ENCODE measurements at places on chromosomes 6 and 20.
A peak's percentile ranks its signal among the peaks of the same experiment; 100 is the strongest.

- no peak overlapping the region for H3K4me3 ChIP-seq
- H3K27ac ChIP-seq, result peak overlapping the region; percentile 70
- peaks cover 50% of the 10 kb centered on the region for H3K36me3 ChIP-seq
- H3K27me3 ChIP-seq, result no peaks in the 10 kb centered on the region
- peak; percentile 65 for ATAC-seq
- peaks cover 49% of the 10 kb centered on the region for H3K4me1 ChIP-seq
These were observed 10.7 kb downstream of the MAPRE1 start for GRCh38 chr20:32830437-32830836.

- no peak for ATAC-seq
- H3K36me3 ChIP-seq, result no peaks in the 10 kb centered on the region
- no peak overlapping the region for H3K4me3 ChIP-seq
- no peak overlapping the region for H3K27ac ChIP-seq
- H3K27me3 ChIP-seq, result no peaks in the 10 kb centered on the region
These were observed 117.3 kb upstream of the ARMC2 start for GRCh38 chr6:108730635-108731515.

DNA sequence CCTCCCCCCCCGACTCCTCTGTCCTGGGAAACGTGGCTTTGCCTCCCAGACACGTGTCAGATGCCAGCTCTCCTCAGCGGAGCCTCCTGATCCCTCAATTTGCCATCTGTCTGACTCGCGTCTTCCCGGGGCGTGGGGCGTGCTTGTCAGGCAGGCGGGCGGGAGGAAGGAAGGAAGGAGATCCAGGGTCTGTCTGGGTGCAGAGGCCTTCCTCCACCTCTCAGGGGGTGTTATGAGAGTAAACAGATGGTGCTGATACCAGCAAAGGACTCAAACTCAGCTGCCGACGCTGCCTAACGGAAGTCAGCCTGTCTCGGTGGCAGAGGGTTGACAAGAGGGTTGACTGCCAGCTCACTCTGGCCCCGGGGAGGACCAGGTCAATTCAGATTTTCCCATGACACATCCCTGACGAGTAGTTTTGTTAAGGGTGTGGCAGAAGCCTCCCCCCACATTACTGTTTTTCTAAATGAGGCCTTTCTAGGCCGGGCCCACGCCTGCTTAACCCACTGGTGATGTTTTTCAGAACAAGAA, 17.0 kb downstream of the UQCC2 start:
- no peak overlapping the region for H3K4me3 ChIP-seq
- no peaks in the 10 kb centered on the region for H3K36me3 ChIP-seq
- no peaks in the 10 kb centered on the region for H3K27me3 ChIP-seq
- H3K27ac ChIP-seq, result peak overlapping the region; percentile 54

GRCh38 chr6:6686176-6686575, 97.7 kb downstream of the LY86 start:
- no peaks in the 10 kb centered on the region for H3K36me3 ChIP-seq
- H3K27me3 ChIP-seq, result no peaks in the 10 kb centered on the region
- peak overlapping the region; percentile 65 for H3K27ac ChIP-seq
- no peak overlapping the region for H3K4me3 ChIP-seq
- peaks cover 14% of the 10 kb centered on the region for H3K4me1 ChIP-seq
- ATAC-seq, result no peak

- no peaks in the 10 kb centered on the region for H3K27me3 ChIP-seq
- H3K4me1 ChIP-seq, result peaks cover 52% of the 10 kb centered on the region
- ATAC-seq, result no peak
- no peaks in the 10 kb centered on the region for H3K36me3 ChIP-seq
- H3K4me3 ChIP-seq, result no peak overlapping the region
- H3K27ac ChIP-seq, result peak overlapping the region; percentile 46
These were observed 41.5 kb downstream of the PLCB4 start for GRCh38 chr20:9110365-9110764.

GRCh38 chr6:72464791-72465691, 156.8 kb upstream of the KCNQ5 start:
- H3K4me1 ChIP-seq, result no peaks in the 10 kb centered on the region
- no peaks in the 10 kb centered on the region for H3K27me3 ChIP-seq
- ATAC-seq, result no peak
- no peaks in the 10 kb centered on the region for H3K36me3 ChIP-seq

- no peaks in the 10 kb centered on the region for H3K27me3 ChIP-seq
- no peak for ATAC-seq
- no peak overlapping the region for H3K4me3 ChIP-seq
- H3K27ac ChIP-seq, result peak overlapping the region; percentile 22
- no peaks in the 10 kb centered on the region for H3K36me3 ChIP-seq
These were observed 169.7 kb downstream of the PHF3 start for GRCh38 chr6:63805345-63805744.

DNA sequence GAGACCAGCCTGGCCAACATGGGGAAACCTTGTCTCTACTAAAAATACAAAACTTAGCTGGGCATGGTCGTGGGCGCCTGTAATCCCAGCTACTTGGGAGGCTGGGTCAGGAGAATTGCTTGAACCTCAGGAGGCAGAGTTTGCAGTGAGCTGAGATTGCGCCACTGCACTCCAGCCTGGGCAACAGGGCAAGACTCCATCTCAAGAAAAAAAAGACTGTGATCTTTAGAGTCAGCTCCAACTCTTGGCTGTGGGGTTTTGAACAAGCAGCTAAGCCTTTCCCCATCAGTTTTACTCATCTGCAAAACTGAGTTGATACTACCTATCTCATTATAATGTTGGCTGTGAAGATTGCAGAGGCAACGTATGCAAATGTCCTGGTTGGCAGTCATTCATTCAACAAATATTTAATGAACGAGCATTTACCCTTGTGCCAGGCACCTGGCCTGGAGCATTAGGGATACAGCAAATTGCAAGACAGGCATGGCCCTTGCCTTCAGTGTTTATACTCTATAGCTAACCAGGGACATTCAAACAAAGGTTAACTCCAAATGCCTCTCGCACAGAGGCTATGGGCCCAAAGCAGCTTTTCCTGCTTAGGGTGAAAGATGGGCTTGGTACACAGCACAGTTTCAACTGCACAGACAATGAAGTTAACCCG, 37.8 kb downstream of the ILRUN start:
- ATAC-seq, result no peak
- no peak overlapping the region for H3K27ac ChIP-seq

- no peak for ATAC-seq
- no peaks in the 10 kb centered on the region for H3K27me3 ChIP-seq
- H3K36me3 ChIP-seq, result no peaks in the 10 kb centered on the region
- H3K4me3 ChIP-seq, result no peak overlapping the region
- no peak overlapping the region for H3K27ac ChIP-seq
These were observed 70.2 kb upstream of the TFB1M start for GRCh38 chr6:155384321-155384952.

- no peak overlapping the region for H3K27ac ChIP-seq
- H3K36me3 ChIP-seq, result no peaks in the 10 kb centered on the region
- no peak for ATAC-seq
- no peaks in the 10 kb centered on the region for H3K4me1 ChIP-seq
- H3K27me3 ChIP-seq, result peaks cover 10% of the 10 kb centered on the region
- no peak overlapping the region for H3K4me3 ChIP-seq
These were observed 66.2 kb upstream of the IYD start for GRCh38 chr6:150302520-150303176.

DNA sequence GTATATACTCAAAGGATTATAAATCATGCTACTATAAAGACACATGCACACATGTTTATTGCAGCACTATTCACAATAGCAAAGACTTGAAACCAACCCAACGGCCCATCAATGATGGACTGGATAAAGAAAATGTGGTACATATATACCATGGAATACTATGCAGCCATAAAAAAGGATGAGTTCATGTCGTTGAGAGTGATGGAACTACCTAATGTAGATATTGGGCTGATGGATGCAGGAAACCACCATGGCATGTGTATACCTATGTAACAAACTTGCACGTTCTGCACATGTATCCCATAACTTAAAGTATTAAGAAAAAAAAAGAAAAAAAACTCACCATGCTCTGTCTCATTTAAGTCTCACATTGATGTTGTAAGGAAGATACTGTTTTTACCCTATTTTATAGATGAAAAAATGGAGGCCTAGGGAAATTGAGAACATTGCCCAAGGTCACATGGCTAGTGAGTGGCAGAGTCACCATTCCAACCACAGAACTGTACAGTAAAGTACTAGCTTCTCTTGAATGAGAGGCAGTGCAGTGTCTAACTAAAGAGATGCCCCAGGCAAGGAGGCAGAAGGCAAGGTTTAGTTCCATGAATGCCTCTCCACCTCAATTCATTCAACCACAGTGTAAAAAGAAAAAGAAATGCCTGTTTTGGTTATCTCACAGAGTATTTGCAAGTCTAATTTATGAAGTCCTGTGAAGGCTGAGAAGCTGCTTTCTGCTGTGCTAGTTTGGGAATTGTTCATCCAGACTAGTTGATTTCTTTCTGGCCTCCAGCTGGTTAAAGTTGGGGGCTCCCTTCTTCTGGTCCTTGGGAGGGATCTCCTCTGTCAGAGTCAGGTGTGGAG, 68.2 kb downstream of the FIG4 start:
- H3K27me3 ChIP-seq, result no peaks in the 10 kb centered on the region
- no peaks in the 10 kb centered on the region for H3K4me1 ChIP-seq
- peaks cover 30% of the 10 kb centered on the region for H3K36me3 ChIP-seq
- ATAC-seq, result no peak

GRCh38 chr6:17666646-17667045, 40.1 kb downstream of the NUP153 start:
- H3K4me1 ChIP-seq, result no peaks in the 10 kb centered on the region
- H3K4me3 ChIP-seq, result no peak overlapping the region
- H3K27ac ChIP-seq, result no peak overlapping the region
- ATAC-seq, result no peak

DNA sequence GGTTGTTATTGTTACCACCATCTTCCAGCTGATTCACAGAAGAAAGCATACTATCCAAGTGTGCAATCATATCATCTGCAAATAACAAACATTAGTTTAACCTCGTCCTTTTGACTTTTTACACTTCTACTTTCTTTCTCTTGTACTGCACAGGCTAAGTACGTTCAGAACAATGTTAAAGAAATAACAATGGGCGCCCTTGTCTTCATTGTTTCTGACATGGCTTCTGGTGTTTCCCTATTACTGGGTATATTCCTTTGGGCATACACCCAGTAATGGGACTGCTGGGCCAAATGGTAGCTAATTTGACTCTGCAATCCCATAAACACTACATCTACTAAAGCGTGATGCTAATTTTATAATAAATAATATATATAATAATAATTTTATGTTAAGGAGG, 146.7 kb downstream of the GJA10 start:
- H3K4me1 ChIP-seq, result no peaks in the 10 kb centered on the region
- H3K4me3 ChIP-seq, result no peak overlapping the region
- ATAC-seq, result no peak
- no peaks in the 10 kb centered on the region for H3K36me3 ChIP-seq
- no peaks in the 10 kb centered on the region for H3K27me3 ChIP-seq
- H3K27ac ChIP-seq, result no peak overlapping the region

DNA sequence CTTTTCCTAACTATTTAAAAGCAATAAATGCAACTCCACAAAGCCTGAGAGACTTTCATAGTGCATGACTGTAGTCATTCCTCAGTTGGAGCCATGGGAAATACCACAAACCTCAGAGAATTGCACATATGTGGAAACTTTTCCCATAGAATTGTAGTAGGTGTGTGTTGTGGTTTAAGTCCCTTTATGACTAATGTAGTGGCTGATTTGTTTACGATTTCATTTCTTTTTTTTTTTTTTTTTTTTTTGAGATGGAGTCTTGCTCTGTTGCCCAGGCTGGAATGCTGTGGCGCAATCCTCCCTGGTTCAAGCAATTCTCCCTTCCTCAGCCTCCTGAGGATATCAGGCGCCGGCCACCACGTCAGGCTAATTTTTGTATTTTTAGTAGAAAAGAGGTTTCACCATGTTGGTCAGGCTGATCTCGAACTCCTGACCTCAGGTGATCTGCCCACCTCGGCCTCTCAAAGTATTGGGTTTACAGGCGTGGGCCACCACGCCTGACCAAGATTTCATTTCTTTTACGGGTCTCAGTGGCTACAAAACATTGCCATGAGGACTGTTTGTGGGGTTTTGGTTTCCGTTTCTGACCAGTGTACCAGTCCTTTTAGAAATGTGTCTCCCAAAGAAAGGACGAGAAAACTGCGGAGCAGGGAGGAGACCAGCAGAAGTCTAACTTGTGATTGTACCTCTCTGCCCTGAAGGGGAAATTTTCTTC, 212.1 kb upstream of the MARCKS start:
- no peak for ATAC-seq
- no peaks in the 10 kb centered on the region for H3K36me3 ChIP-seq
- no peak overlapping the region for H3K27ac ChIP-seq
- H3K27me3 ChIP-seq, result no peaks in the 10 kb centered on the region
- no peak overlapping the region for H3K4me3 ChIP-seq

- ATAC-seq, result no peak
- no peak overlapping the region for H3K27ac ChIP-seq
- H3K4me3 ChIP-seq, result no peak overlapping the region
- H3K4me1 ChIP-seq, result no peaks in the 10 kb centered on the region
- H3K27me3 ChIP-seq, result no peaks in the 10 kb centered on the region
- no peaks in the 10 kb centered on the region for H3K36me3 ChIP-seq
These were observed 4.8 kb downstream of the PGK2 start for GRCh38 chr6:49782293-49782692.

GRCh38 chr20:38586181-38586525, 5.2 kb downstream of the ADIG start:
- H3K27ac ChIP-seq, result no peak overlapping the region
- no peak overlapping the region for H3K4me3 ChIP-seq
- H3K36me3 ChIP-seq, result no peaks in the 10 kb centered on the region
- ATAC-seq, result no peak

GRCh38 chr6:147248859-147249258, 44.6 kb downstream of the STXBP5 start:
- H3K36me3 ChIP-seq, result no peaks in the 10 kb centered on the region
- H3K27me3 ChIP-seq, result no peaks in the 10 kb centered on the region
- no peak overlapping the region for H3K27ac ChIP-seq
- ATAC-seq, result no peak
- H3K4me3 ChIP-seq, result no peak overlapping the region
- H3K4me1 ChIP-seq, result peaks cover 4% of the 10 kb centered on the region

DNA sequence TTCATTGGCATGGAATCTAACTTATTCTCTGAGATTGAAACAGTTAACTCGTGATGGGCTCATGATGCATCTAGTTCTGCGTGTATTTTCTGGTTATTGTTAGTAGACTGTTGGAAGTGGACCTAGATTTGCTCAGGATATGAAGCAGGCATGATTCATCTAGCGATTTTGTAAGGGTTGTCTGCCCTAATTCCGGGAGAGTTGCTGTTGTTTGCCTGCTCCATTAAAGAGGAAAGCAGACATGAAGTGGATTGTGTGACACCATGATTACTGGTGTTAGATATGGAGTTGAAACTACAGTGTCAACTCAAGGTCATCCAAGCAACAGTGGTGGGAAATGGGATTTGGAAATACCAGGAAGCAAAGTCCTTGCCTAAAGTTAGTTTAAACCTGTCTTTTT, 41.0 kb downstream of the SOX4 start:
- peak; percentile 57 for ATAC-seq
- no peaks in the 10 kb centered on the region for H3K36me3 ChIP-seq
- no peak overlapping the region for H3K27ac ChIP-seq
